Large intestine (tissue), 12 donors: ENCODE measurements at places on chromosomes 5 and 9.

DNA sequence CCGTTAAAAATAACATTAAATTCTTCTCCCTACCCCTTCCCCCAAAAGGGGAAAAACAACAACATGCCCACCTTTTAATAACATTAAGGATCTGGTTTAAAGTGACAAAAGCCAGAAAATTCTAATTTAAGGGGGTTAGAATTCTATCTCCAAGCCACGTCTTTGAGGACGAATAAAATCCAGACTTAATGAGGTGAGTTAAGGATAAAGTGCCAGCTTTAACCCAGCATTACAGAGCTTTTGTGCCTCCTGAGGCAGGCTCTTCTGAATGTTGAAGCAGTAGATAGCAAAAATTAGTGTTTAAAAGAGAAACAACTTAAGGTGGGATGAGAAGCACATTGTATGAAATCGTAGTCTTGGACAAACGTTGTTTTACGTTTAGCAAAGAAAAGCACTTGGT lies 329.0 kb upstream of the MPDZ start:
- DNase-seq, result no peak

DNA sequence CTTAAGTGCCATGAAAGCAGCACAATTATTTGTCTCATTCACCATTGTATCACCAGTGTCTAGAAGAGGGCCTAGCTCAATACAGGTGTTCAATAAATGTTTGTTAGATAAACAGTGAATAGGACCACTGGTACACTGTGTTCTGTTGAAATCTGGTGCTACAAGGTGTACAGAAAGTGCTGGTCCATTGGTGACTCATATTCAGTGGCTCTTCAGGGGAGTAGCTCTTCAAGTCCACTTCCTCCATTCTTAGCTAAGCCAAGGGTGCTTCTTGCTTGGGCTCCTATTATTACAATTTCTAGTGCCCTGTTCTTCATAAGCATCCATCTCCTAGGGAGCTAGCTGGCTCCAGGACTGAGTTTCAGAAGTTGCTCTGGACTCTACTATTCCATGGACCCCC lies 6.4 kb upstream of the FCHO2 start:
- DNase-seq, result no peak

- no peak for DNase-seq
Observed at GRCh38 chr5:6602441-6602840, 30.4 kb downstream of the NSUN2 start.

DNA sequence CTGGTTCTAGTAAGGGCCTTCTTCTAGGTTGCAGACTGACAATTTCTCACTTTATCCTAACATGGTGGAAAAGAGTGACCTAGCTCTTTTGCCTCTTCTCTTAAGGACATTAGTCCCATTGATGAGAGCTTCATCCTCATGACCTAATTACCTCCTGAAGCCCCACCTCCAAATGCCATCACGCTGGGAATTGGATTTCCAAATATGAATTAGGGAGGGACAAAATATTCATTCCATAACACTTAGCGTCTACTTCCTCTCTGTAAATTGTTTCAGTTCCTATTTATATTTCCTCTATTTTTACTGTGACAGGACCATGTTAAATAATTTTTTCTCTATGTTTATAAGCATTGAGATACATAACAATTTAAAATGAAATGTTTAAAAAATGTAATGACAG lies 408.8 kb downstream of the CDH10 start:
- DNase-seq, result no peak
